ENCODE measurements at places on chromosomes 1 and 21. TPM values are rescaled to one million over a fixed set of nuclear protein-coding genes. Genes with fewer than 3 reads are reported as not detected.
A peak's percentile ranks its signal among the peaks of the same experiment; 100 is the strongest.

- H3K27me3 ChIP-seq = no peaks in the 10 kb centered on the region
- H3K4me1 ChIP-seq = peaks cover 38% of the 10 kb centered on the region
- no peak for DNase-seq
Observed at GRCh38 chr1:19009882-19010321, 53.4 kb upstream of the IFFO2 start.

GRCh38 chr1:156492591-156493080 lies 7.9 kb downstream of the MEF2D start:
- DNase-seq = no peak
- H3K27ac ChIP-seq = peak overlapping the region; percentile 77
- H3K4me1 ChIP-seq = peaks cover 98% of the 10 kb centered on the region
- no peak overlapping the region for H3K4me3 ChIP-seq

GRCh38 chr1:247845011-247845692 lies 3.5 kb upstream of the OR11L1 start:
- no peak overlapping the region for H3K27ac ChIP-seq
- no peak overlapping the region for H3K4me3 ChIP-seq
- DNase-seq = no peak
- no peaks in the 10 kb centered on the region for H3K36me3 ChIP-seq

DNA sequence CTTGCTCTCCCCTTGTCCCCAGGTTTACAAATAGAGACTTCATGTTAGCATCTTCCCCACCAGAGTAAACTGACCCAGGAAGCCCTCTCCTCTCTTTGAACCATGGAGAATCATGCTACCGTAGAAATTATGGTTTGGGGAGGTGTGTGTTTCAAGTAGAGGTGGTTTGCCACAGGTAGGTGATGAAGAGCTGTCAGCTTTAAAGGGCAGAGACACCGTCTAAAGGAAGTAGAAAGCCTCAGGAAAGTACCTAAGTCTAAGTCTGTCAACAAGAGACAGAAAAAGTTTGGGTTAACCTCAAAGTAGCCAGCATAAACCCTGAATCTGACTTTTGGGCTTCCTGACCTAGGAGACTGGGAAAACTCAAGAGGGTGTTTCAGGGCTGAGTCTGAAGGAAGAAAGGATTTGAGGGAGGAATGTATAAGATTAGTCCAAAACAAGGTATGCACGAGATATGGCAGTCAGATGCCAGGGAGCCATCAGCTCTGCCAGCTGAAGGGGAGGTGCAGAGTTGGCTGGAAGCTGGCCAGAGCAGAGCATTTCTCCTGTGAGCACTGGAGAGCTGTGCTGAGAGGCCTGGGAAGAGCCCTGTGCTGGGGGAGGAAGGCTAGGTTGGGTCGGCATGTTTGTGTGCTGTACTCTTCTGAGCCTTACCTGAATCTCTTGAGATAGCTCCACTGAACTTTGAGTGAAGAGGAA lies 14.3 kb downstream of the ADAMTSL4 start:
- no peaks in the 10 kb centered on the region for H3K27me3 ChIP-seq
- peak overlapping the region; percentile 100 for H3K27ac ChIP-seq
- H3K4me3 ChIP-seq = no peak overlapping the region
- DNase-seq = no peak
- H3K36me3 ChIP-seq = no peaks in the 10 kb centered on the region

PCP4L1 gene
- not detected for total RNA-seq

Measured in chondrocyte (in vitro differentiated cells).